ENCODE measurements at places on chromosomes 1 and 21. TPM values are rescaled to one million over a fixed set of nuclear protein-coding genes. Genes with fewer than 3 reads are reported as not detected.

MYOG gene
- not detected for total RNA-seq

RNU1-4 gene
- under 0.01 TPM for total RNA-seq

AMY2B gene
- total RNA-seq, result 83.7 TPM

SV2A gene
- total RNA-seq, result 2.7 TPM

HRNR gene
- not detected for total RNA-seq

YBX1 gene
- 377 TPM for total RNA-seq

CLCA4 gene
- not detected for total RNA-seq

CAMK1G gene
- 0.21 TPM for total RNA-seq

CC2D1B gene
- 52.7 TPM for total RNA-seq

PADI2 gene
- total RNA-seq, result 2.4 TPM

NID1 gene
- 192 TPM for total RNA-seq

TEX50 gene
- total RNA-seq, result not detected

S100A6 gene
- total RNA-seq, result 651 TPM

ST6GALNAC5 gene
- total RNA-seq, result 22.2 TPM

NBPF10 gene
- 3.3 TPM for total RNA-seq

KRTAP21-2 gene
- total RNA-seq, result not detected

TMEM61 gene
- total RNA-seq, result 0.84 TPM

SNAP47 gene
- total RNA-seq, result 60.9 TPM

DLGAP3 gene
- total RNA-seq, result not detected

DHX9 gene
- total RNA-seq, result 148 TPM

PGBD5 gene
- 2.7 TPM for total RNA-seq

ADORA1 gene
- 0.30 TPM for total RNA-seq

AVPR1B gene
- not detected for total RNA-seq

KRTAP26-1 gene
- not detected for total RNA-seq

TDRD10 gene
- 8.1 TPM for total RNA-seq

PLA2G2F gene
- total RNA-seq, result not detected

CD244 gene
- total RNA-seq, result 0.63 TPM

HIVEP3 gene
- 4.6 TPM for total RNA-seq

LAPTM5 gene
- 44.7 TPM for total RNA-seq

SLC30A2 gene
- not detected for total RNA-seq

MYOM3 gene
- 0.22 TPM for total RNA-seq

CELA3B gene
- 2.2 TPM for total RNA-seq

AKR1A1 gene
- 53.1 TPM for total RNA-seq

CADM3 gene
- 88.1 TPM for total RNA-seq

HUNK gene
- 0.20 TPM for total RNA-seq

PLEKHN1 gene
- 0.21 TPM for total RNA-seq

HES3 gene
- not detected for total RNA-seq

Data from tibial nerve (tissue), 4 donors.